ENCODE measurements at places on chromosomes 3 and 15.

DNA sequence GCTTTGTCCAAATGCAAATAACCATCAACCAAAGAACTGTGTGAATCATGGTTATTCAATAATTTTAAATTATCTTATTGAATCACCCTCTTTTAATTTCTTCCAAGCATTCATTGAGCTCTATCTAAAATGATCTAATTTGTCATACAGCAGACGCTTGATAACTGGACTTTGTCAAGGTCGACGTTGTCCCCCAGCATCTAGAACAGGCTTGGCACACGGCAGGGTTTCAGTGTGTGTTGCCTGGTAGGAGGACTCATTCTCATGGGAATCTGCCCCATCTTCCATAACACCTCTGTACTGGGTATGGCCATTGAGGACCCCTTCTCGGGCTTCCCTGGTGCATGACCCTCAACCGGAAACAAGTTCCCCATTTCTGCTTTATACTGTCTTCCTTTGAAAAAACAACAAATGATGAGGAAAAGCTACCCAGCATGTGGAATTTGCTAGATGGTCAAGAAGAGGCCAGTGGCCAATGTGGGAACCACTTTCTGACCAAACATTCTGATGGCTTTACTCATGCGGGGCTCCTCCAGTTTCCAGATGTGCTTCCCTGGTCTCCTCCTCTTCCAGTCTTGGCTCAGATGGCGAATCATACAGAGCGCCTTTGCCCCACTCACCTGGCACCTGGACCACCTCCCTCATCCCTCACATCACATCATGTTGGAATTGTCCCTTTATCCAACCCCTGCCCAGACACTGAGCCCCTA is 41.7 kb upstream of the SEC22A start:
- no peak for DNase-seq

DNA sequence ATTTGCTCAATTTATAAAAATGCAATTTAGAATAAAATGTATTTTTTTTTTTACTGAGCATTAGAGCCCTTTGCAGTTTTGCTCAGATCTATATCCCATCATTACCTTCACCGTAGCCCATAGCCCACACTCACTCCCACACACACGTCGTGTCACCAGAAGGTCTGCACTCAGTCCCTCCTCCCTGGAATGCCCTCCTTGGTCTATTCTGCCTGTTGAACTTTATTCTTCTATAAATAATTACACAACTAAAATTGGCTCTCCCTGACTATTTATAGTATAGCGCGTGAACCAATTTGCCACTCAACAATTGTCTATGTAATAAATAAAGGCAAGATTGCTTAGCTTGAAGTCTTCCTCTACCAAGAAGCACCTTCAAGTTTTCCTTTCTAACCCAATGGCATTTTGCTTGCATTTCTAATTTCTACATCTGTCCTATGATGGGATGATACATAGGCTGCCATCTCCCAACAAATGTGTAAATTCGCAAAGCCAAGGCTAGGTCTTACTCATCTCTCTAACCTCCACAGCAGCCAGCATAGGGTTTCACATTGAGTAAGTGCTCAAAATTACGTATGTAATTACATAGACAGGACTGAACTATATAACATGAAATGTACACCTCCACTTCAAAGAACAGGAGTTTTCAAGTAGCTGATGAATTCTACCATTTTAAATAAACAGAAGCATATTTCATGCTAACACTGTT is 172.0 kb upstream of the HES1 start:
- DNase-seq, result no peak

- no peak for DNase-seq
Measured at GRCh38 chr3:71890356-71890931, 105.5 kb upstream of the PROK2 start.

- peak; percentile 6 for DNase-seq
Measured at GRCh38 chr3:102018551-102018950, 169.2 kb downstream of the NFKBIZ start.

- no peak for DNase-seq
Measured at GRCh38 chr15:41578736-41579383, 19.8 kb downstream of the TYRO3 start.

DNA sequence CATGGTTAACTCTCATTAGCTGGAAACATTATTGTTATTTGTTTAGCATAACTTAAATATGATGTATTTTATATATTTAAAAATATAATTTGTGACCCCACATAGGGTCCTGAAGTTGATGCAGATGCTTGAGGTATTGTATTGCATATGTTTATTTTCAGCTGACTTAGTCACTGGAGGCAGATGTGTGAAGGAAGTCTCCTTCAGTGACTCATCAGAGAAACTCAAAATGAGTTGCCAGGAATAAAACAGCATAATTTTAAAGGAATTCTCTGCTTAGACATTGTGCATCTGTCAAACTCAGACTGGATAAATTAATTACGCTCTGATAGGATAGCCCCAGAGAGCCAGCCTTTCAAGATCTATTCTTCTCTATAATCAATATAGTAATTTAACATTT is 7.9 kb upstream of the OR4F6 start:
- DNase-seq, result no peak

- peak; percentile 33 for DNase-seq
Measured at GRCh38 chr15:65869954-65870871, 922 bp downstream of the RAB11A start.

- DNase-seq, result peak; percentile 64
Measured at GRCh38 chr3:187958432-187959003, 195.4 kb upstream of the LPP start.

DNA sequence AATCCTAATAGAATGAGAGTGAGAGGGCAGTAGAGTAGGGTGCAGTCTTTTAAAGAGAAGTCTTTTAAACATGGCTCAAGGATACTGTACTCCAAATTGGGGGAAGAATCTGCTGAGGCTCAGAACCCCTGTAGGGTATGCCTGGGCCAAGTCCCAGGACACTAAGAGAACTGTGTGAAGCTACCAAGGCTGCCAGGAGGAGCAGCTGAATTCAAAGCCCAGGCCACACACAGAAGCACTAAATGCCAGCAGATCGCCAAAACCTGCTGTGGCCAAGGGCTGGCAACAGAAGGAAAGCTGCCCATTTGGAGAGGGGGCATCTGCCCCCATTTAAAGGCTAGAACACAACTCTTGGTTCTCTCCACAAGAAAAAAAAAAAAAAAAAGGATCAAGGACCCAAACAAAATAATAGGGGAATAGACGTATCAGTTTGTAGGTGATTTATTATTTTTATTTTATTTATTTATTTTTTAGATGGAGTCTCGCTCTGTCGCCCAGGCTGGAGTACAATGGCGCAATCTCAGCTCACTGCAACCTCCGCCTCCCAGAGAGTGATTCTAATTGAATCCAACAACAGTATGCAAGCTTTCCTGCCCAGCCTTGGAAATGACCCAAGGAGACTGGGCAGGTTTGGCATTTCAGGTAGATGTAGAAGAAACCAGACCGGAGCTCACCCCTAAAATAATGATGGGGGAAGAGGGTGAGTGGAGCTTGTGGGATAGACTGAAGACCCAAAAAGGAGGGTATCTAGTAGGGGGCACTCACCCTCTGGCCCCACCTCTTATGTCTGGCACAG is 279.0 kb upstream of the WNT5A start:
- no peak for DNase-seq

- DNase-seq, result no peak
Measured at GRCh38 chr3:11146773-11147660, 7.3 kb upstream of the HRH1 start.

- DNase-seq, result no peak
Measured at GRCh38 chr15:100899601-100900000, 19.6 kb upstream of the LRRK1 start.

- no peak for DNase-seq
Measured at GRCh38 chr3:46324036-46324435, 29.9 kb upstream of the CCR2 start.

- peak; percentile 51 for DNase-seq
Measured at GRCh38 chr3:132034486-132035464, at the start of gene CPNE4. Gene CPNE4 (minus strand): TSS chr3:132035014.

- DNase-seq, result no peak
Measured at GRCh38 chr3:195172039-195172684, 98.8 kb downstream of the XXYLT1 start.

DNA sequence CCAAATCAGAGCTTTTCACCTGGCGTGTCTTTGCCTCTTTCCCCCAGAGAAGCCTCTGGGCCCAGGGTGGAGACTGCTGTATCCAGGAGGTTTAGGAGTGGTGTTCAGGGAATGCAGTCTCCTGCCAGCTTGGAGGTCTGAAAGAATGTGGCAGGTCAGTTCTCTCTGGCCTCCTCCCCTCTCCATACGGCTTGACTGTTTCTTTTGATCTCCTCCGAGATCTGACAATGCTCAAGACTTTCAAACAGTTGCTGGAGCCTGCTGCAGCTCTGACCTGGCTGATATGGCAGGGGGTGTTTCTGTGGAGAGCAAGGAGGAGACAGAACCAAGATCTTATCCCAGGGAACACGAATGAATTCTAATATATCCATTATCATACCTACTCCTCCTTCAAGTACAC is 24.7 kb upstream of the TM4SF4 start:
- DNase-seq, result no peak

- no peak for DNase-seq
Measured at GRCh38 chr3:144307951-144308350, 336.3 kb downstream of the DIPK2A start.

GRCh38 chr15:70447928-70448698 is 315.2 kb downstream of the UACA start:
- peak; percentile 42 for DNase-seq

- no peak for DNase-seq
Measured at GRCh38 chr3:74862476-74862875, 248.0 kb upstream of the CNTN3 start.

GRCh38 chr15:90648137-90649070 is 68.7 kb upstream of the BLM start:
- peak; percentile 78 for DNase-seq

GRCh38 chr15:36218991-36219390 is 360.4 kb upstream of the CDIN1 start:
- no peak for DNase-seq

DNA sequence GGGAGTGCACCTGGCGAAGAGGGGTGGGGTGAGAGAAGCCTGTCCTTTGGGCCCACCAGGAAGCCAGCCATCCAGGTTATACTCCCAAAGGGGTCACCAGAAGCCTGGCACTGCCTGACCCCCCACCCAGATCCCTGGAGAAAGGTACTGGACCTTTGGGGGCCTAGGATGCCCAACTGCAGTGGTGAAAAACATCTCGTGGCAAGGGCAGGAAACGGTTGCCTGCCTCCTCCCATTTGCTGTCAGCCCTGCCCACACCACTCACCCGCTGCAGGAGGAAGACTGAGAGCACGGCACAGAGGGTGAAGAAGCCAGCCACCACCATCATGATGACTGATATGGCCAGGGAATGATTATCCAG is 2.2 kb upstream of the ULK3 start:
- peak; percentile 60 for DNase-seq

DNA sequence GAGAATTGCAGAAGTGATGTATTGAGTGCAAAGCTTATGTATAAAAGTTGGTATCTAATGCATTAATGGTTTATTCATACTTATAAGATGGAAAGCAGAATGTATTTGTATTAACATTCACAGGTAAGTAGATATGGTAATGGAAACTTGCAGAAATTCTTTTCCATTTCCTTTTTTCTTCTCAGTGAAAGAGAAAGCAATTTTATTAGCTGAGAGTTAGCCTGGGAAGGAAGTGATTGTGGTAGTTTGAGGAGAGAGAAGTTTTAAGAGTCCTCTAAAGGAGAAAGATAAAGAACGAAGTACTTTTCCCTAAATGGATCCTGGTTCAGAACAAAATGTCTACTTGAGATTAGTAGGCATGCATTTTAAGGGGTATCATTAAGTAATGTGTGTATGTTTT is 60.1 kb upstream of the OSTN start:
- DNase-seq, result no peak

DNA sequence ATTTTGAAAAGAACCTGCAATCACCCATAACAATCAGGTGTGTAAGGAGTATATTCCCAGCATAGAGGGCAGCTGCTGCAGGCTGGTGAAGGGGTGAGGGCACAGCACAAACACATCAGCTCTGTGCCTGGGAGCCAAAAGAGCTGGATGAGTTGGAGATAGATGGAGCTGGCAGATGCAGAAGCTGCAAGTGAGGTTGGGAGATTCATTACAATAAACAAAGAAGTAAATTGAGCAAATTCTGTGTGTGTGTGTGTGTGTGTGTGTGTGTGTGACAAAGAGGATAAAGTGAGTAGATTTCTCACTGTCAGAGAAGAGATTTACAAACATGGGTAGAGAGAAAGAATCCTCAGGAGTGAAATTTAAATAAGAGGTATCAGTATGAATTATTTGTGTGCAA is 994.7 kb downstream of the EPHA3 start:
- no peak for DNase-seq

- no peak for DNase-seq
Measured at GRCh38 chr15:73870700-73871408, 2.5 kb upstream of the TBC1D21 start.

GRCh38 chr3:186668426-186668825 is 2.6 kb downstream of the HRG start:
- DNase-seq, result no peak

GRCh38 chr3:25495726-25496253 is 67.7 kb downstream of the RARB start:
- DNase-seq, result no peak

DNA sequence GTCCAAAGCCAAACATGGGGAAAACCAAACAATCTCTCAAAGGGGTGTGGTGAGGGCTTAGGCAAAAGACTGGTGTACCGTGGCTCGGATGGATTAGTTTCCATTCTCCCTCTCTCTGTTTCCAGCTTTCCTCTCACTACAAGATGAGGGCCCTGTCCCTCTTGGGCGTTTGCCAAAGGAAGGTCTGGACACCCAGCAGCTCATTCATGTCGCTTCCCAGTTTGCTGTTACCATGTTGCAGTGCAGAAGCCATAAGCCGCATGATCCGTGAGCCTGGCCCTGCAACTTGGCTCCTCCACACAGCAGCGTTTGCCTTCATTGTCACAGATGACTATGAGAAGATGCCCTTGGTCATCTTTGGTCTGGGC is 92.2 kb downstream of the APBA2 start:
- DNase-seq, result no peak

DNA sequence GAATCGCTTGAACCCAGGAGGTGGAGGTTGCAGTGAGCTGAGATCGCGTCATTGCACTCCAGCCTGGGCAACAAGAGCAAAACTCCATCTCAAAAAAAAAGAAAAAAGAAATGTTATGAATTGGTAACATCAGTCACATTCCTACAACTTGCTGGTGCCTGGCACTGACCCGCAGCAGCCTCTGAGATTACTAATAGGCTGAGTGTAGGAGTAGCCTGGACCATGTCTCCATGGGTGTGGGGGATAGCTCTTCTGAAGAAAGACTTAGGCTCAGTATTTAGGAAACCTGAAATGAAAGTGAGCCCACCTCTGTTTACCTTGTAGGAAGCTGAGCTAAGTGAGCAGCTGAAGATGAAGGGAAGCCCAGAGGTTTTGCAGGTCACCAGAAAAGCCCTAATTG is 148.3 kb downstream of the LRRC28 start:
- no peak for DNase-seq

DNA sequence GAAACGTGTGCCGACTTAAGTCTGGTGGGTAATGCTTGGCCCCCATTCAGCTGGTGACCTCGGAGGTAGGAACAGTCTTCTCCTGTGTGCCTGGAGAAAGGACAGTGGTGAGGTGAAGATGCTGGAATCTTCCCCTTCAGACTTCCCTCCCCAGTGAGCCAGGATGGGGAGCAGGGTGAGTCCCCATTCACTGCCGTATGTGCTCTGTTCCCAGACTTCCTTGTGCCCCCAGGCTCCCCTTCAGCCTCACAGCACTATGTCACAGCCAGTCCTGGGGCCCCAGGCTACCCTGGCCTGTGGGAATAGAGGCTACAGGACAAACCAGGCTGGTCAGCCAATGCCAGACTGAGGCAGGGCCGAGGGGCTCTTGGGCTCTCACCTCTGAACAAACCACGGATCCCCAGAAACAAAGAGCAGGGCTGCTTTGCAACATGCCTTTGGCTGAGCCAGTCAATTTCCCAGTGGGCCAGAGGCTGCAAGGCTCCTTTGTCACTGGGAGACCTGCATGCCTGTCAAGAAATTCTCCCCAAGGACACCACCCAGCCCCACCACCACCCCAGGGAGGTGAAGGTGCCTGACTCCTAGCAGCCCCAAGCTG is 31.8 kb upstream of the HHATL start:
- DNase-seq, result no peak
